ENCODE measurements at places on chromosomes 2 and 18.

GRCh38 chr2:146870691-146871090 lies 974.1 kb upstream of the ACVR2A start:
- DNase-seq = no peak

DNA sequence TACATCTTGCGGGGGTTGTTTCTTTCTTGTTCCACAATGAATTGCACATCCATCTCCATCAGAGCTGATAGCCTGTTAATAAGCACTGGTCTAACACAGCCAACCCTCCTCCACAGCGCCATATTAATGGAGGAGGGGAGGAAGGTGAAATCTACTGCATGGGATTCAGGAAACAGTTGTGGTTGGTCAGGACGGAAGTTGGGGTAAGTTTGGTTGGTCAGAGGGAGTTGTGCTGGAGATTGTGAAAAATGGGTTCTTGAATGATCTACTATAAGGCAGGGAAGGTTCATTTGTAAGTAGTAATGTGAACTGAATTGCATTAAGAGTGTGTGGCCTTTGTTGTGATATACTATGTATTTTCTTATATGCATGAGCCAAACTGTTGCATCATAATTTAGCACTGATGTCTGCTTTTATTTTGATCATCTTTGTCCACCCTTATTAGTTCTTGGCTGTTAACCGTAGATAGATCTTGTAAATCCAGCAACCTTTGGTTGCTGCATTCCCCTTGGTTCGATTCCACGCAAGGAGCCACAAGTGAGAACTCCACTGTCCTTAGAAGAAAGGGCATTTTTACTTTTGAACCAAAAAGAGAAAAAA lies 150.6 kb upstream of the MAPRE2 start:
- DNase-seq = no peak

GRCh38 chr2:28610583-28611201 lies 114.8 kb downstream of the PLB1 start:
- DNase-seq = no peak

GRCh38 chr2:133315280-133315679 lies 253.0 kb downstream of the NCKAP5 start:
- DNase-seq = no peak

- DNase-seq = no peak
These were observed 21.8 kb upstream of the NT5C1B start for GRCh38 chr2:18611184-18611583.

DNA sequence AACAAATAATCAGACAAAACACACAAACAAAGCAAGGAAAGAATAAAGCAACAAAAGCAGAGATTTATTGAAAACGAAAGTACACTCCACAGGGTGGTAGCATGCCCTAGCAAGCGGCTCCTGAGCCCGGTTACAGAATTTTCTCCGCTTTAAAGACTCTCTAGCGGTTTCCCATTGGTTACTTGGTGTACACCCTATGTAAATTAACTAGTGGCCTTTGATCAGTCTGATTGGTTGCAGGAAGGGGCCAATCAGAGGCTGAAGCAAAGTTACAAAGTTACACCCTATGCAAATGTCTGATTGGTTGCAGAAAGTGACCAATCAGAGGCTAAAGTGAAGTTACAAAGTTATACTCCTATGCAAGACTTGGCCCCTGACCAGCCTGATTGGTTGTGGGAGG lies 242.9 kb downstream of the LDLRAD4 start:
- no peak for DNase-seq

- DNase-seq = no peak
These were observed 145.1 kb downstream of the CDC42EP3 start for GRCh38 chr2:37526323-37526722.

DNA sequence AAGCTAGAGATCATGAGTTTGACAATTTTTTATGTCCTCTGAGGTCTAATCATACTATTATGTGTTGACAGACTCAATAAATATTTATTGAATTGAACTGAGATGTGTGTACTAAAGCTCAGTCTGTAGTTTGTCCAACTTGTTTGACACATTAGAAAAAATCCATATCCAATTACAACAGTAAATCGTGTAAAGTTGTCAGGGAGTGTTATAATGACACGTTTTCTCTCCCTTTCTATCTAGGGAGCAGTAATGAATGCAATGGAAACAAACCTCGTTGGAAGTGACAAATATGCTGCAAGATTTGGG lies 28.4 kb downstream of the ITGA4 start:
- no peak for DNase-seq

DNA sequence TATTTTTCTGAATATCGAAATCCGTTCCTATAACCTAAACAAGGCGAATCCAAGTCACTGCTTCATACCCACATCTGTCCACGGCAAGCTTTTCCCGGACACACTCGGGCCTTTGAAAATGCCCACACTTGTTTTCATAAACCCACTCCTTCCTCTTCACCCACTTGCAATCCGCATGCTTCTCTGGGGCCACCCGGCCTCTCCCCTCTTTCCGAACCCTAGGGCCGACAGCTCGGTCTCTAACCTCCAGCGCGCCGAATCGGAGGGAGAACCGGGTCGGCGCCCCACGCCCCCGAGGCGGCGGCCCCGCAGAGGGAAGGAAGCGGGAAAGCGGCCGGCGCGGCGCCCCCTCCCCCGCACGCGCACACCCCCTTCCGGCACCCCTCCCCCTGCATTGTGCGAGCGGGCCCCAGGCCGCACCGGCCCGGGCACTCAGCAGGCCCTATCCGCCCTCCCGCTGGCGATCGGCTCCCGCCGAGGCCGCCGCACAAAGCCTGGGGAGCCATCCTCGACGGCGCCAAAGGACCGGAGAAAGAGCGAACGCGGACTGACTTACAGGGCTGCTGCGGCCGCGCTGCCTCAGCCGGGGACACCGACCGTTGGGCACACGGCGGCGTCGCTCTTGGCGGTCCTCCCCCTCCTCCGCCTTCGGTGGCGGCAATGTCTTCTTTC lies 467 bp downstream of the PUM2 start:
- peak; percentile 59 for DNase-seq

- no peak for DNase-seq
These were observed 95.8 kb downstream of the SLC25A12 start for GRCh38 chr2:171798156-171798820.

DNA sequence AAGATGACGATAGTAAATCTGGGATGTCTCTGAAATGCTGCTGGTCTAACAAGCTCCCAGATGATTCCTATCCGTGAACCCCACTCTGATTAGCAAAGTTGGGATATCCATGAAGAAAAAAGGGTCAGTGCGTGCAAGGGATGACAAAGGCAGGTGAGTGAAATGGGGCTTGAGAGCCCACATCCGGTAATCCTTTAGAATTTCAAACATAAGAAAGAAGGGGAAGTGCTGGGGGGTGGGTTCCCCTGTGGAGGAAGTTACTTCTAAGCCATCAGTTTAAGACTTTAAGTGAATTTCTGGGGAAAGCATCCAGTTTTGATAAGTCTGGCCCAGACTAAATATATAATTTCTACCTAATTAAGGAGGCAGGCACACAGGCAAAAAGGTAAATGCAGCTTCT lies 209.5 kb downstream of the DPP10 start:
- DNase-seq = no peak

DNA sequence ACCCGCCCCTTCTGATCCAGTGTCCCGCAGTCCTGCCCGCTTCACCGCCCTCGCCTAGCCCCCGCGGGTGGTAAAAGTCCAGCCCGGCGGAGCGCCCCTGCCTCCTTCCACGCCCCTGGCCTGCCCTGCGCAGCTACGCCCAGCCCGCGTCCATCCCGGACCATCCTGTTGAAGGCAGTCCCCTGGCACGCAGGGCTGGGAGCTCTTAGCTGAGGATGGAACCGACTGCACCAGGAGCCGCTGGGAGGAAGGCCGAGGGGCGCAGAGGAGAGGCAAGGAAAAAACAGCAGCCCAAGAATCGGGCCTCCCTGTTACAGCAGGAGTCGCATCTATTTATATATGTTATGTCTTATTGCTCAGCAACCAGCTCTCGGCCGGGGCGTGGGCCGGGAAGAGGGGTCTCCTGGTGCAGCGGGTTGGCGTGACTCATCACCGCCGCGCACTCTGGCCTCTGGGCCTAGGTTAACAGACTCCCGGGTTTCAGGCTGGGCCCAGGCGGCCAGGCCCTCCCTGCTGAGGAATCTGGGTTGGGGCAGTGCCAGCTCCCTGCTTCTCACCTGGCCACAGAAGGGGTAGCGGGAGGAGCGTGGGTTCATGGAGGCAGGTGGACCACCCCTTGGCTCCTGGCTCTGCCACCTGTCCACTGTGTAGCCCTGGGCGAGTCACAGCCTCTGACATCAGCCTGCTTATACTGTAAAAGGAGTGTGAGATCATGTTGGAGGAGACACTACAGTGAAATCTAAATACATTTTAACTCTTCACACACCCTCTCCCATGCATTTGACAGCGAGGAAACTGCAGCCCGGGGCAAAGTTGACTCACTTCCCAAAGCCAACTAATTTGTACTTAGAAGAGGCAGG lies 13.4 kb upstream of the MAP3K2 start:
- DNase-seq = no peak

- DNase-seq = no peak
These were observed 1.2 kb downstream of the TNS1 start for GRCh38 chr2:218001629-218002028.

DNA sequence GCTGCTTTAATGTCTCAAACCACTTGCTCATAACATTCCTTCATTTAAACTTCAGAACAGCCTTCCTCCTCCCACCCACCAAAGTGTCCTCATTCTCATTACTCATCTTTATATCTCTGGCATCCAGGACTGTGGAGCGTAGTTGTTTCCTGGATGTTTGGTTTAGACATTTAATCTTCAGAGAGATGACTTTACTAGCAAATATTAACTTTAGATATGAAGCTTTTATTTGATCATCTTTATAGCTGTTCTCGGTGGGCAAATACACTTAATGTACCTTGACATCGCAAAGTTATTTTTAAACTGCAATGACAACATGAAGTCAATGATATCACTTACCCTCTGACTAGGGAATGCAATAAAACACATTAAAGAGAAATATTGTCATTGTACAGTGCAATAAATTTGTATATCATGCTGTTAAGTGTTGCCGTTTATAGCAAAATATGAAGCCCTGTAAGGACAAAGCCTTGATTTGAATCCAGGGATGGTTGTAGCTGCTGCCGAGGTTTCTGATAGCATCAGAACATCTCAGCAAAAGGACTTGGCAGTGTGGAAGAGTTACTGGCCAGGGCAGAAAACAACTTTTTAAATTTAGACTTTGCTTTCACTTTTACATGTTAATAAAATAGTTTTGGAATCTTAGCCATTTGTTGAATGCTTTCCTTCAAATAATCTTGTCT lies 4.6 kb upstream of the LAMA3 start:
- DNase-seq = no peak

DNA sequence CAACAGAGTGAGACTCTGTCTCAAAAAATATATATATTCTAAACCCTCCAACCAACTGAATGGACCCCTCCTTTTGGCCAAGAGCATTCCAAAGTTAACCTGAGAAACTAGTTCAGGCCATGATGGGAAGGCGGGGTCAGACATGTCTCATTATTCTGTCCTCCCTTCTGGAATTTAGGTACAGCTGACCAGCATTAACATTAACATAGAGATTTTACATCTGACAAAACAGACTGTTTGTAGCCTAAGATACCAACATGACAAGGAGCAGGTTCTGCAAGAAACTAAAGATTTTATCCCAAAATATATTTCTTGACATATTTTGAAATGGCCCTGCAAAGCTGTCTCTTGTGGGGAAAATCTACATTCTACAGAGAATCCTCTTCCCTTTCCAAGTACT lies 6.8 kb upstream of the PDK1 start:
- DNase-seq = no peak

GRCh38 chr2:133177196-133177595 lies 391.1 kb downstream of the NCKAP5 start:
- no peak for DNase-seq

DNA sequence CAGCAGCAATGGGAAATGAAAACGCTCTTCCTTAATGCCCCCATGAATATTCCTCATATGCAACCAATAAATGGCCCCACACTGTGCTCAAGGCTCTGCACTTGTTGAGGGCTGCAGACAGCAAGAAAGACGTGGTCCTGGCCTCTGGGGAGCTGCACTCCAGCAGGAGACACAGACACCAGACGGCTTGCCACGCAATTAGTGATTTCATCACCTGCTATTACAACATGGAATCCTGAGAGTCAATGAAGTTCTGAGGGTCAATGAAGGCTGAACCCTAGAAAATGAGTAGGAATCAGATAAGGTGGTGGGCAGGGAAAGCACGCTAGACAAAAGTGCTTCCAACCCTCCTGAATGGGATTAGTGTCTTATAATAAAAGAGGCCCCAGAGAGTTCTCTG lies 18.9 kb downstream of the CREG2 start:
- no peak for DNase-seq

GRCh38 chr2:56382466-56382865 lies 198.7 kb downstream of the CCDC85A start:
- no peak for DNase-seq

DNA sequence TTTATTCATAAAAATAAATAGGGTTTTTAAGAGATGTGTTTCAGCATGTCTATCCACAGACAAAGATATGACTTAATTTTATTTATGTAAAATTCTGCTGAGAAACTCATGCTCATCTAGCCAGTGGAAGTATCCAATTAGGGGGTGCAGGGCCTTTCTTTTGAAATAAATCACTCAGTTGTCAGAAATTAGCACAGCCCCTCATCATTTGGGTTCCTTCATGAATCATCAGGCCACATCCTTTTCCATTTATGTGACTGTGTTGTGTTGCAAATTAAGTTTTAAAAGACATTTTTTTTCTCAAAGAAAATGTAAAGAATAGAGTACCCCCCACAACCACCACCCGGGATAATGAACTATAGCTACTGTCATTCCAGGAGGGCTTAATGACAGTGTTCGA lies 185.8 kb downstream of the NRP2 start:
- DNase-seq = no peak

- no peak for DNase-seq
These were observed 134.9 kb upstream of the DSEL start for GRCh38 chr18:67651438-67651837.

- no peak for DNase-seq
These were observed 228.1 kb upstream of the TRIB2 start for GRCh38 chr2:12488352-12489318.

GRCh38 chr2:16475586-16475985 lies 190.0 kb downstream of the CYRIA start:
- DNase-seq = no peak

GRCh38 chr2:226611196-226611943 lies 188.2 kb downstream of the IRS1 start:
- no peak for DNase-seq

GRCh38 chr2:125745514-125745913 lies 910.4 kb upstream of the GYPC start:
- DNase-seq = no peak

- DNase-seq = no peak
These were observed 13.3 kb downstream of the ARHGAP25 start for GRCh38 chr2:68747900-68748299.

GRCh38 chr2:126543081-126543480 lies 112.9 kb upstream of the GYPC start:
- DNase-seq = peak; percentile 1

- no peak for DNase-seq
These were observed 17.6 kb downstream of the PRKCE start for GRCh38 chr2:45669032-45669486.

- no peak for DNase-seq
These were observed 22.8 kb upstream of the PPP4R1 start for GRCh38 chr18:9637036-9637767.

- no peak for DNase-seq
These were observed 184.2 kb upstream of the ACAA2 start for GRCh38 chr18:49997558-49997957.

All from SW 1271 (cell line).